Pulmonary artery endothelial cell (primary cell): ENCODE measurements at places on chromosomes 12 and 14. TPM values are rescaled to one million over a fixed set of nuclear protein-coding genes. Genes with fewer than 3 reads are reported as not detected.

Gene KITLG
- 11.4 and 23.4 TPM in 2 replicates for total RNA-seq

Gene LAG3
- 0.11 and 0.13 TPM in 2 replicates for total RNA-seq

Gene ASPG
- not detected in 2 replicates for total RNA-seq

Gene TMEM233
- total RNA-seq: 0.73 and 1.2 TPM in 2 replicates

Gene STAC3
- total RNA-seq: 0.07 and 0.13 TPM in 2 replicates

Gene PZP
- 0.14 and 0.40 TPM in 2 replicates for total RNA-seq

Gene RAD9B
- total RNA-seq: 0.25 and 0.40 TPM in 2 replicates

Gene DYNLL1
- 335 and 441 TPM in 2 replicates for total RNA-seq

Gene PUS1
- 16.6 and 27.1 TPM in 2 replicates for total RNA-seq

Gene ST8SIA1
- 0.07 and 0.11 TPM in 2 replicates for total RNA-seq

Gene RNASE7
- total RNA-seq: not detected in 2 replicates

Gene PIWIL1
- total RNA-seq: not detected in 2 replicates

Gene GALNT9
- 0.11 and 0.33 TPM in 2 replicates for total RNA-seq

Gene CRIP1
- total RNA-seq: 0.46 and 1.4 TPM in 2 replicates

Gene SETD1B
- total RNA-seq: 1.8 and 2.5 TPM in 2 replicates

Gene SLC35F4
- total RNA-seq: not detected in 2 replicates
